ENCODE measurements at places on chromosomes 3 and 15.

- DNase-seq: no peak
These were observed 27.9 kb downstream of the RFX7 start for GRCh38 chr15:56215769-56216168.

- no peak for DNase-seq
These were observed 3.9 kb upstream of the FURIN start for GRCh38 chr15:90864507-90864906.

GRCh38 chr3:174295306-174296092, 563.6 kb upstream of the NAALADL2 start:
- DNase-seq: no peak

- DNase-seq: no peak
These were observed 237.5 kb upstream of the IL12A start for GRCh38 chr3:159751146-159751545.

GRCh38 chr3:51712963-51713362, 6.1 kb downstream of the GRM2 start:
- no peak for DNase-seq

DNA sequence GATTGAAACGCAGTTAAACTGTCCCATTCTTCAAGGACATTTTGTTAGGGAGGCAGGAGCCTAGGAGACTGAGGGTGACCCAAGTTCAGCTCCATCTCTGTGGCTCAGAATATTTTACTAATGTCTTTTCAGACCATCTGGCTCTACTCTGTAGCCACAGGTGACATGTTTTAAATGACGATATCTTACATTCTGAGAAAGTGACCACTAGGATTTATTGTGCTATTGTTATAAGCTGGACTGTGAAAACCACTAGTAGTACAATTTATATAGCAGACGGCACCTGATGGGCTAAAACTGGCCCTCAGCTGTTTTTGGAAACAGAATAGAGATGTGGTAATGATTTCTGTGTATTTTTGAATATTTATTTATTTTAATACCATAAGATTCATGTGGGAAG, 55.5 kb downstream of the MCF2L2 start:
- DNase-seq: no peak

DNA sequence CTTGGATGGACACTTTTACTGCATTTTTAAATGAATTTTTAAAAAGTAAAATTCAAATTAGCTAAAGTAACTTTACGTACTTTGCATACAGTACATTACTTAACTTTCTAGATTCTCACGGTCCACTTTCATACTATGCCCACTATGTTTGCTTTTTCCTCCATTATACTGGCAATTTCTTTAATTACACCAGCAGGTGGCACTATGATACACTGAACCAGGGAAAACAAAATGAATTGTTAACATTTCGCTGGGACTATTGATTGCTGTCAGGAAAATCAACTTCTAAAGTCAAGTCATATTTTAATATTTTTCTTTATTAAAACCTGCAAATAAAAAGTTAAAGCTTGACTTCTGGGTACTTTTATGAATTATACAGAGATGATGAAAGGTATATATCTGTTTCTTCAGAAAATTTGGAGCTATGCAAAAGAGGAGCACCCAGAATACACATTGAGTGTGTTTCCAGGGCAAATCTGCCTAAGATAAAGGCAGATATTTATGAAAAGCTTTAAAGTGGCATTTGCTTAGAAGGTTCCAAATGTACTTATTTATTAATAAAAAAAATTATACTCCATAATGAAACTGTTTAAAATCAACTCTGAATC, 21.8 kb upstream of the POU1F1 start:
- DNase-seq: peak; percentile 38

DNA sequence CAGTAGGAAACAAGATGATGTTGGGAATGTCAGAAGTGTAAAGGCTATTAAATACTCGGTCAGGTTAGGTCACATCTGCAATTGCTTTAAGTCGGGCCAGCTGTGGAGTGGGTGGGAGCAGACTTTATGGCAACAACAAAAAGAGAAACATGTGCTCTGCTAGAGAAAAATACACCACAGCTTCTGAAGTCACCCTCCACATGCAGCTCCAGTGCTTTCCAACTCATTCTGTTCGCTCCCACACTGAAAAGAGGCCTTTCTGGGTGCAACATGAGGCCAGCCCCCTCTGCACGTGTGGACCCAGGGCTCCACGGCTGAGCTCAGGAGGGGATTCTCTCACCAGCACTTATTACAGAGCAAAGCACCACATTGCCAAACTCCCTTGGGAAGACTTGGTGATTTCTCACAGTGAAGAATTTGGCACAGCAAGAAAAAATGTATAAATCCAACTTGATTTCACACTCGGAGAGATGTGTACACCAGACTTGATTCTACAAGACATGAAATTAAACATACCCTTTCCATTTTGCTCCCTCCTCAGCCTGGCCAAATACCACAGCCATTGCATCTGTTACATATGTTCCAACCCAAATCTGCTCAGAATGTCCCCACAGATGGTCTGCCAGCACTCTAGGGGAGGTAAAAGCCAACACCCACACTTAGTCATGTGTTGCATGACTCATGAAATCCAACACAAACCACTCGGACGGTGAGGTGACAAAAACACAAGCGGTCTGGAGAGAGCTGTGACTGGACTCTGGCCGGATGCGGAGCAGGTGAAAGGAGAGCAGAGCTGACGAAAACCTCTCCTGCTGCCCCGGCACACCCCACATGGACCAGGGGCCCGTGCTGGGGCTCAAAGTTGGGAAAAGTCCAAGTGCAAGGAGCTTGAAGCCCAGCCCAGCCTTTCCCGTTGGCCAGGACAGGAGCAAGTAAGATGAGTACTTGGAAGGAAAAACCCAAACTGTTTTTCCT, 74.6 kb downstream of the ITGB5 start:
- DNase-seq: no peak

- DNase-seq: no peak
These were observed 58.2 kb downstream of the PHLDB2 start for GRCh38 chr3:111917300-111917699.

GRCh38 chr3:37290551-37290950, 116.2 kb upstream of the LRRFIP2 start:
- no peak for DNase-seq

- peak; percentile 86 for DNase-seq
These were observed 11.5 kb upstream of the CHAC1 start for GRCh38 chr15:40941528-40942336.

DNA sequence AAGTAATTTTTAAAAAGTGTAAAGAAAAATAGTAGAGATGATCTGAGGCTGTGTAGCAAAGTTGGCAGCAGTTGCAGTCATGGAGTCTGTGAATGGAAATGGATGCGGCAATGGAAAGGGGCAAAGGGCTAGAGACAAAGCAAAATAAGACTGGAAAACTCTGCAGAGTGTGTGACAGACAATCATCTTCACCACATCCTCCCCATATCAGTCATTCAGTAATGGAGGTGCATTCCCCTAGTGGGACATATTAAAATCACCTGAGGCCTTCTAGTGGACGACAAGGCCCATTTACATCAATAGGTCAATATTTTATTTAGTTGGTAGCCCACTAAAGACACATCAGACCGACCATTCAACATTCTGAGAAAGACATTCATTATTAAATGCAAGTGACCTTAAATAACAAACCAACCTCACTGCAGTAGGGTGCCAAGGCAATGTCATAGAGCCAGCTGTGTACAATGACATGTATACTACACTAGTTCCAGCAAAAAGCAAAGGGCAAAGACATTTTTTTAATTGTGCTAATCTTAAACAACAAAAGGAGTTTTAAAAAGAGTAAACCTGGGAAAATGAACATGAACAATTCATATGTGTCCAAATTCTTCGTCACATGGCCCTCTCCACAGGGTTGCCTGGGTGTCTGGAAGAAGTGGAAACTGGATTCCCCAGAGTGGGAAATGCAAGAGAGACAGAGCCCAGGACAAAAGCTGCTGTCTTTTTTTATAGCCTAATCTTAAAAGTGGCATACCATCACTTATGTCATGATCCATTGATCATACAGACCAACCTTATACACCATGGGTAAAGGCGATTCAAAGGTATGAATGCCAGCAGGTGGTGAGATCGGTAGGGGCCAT, 15.6 kb upstream of the RAP2B start:
- no peak for DNase-seq

GRCh38 chr3:59632760-59633573, 583.1 kb upstream of the CFAP20DC start:
- DNase-seq: no peak

All from OCI-LY7 (cell line).